ENCODE measurements at places on chromosomes 6 and 20. TPM values are rescaled to one million over a fixed set of nuclear protein-coding genes. Genes with fewer than 3 reads are reported as not detected.

LAMP5 gene
- 0.18 TPM for total RNA-seq

SYTL3 gene
- 3.9 TPM for total RNA-seq

BFSP1 gene
- 2.6 TPM for total RNA-seq

- DNase-seq, result no peak
Measured at GRCh38 chr6:118319416-118319815, 228.7 kb upstream of the PLN start.
